ENCODE measurements at places on chromosomes 16 and 17.

DNA sequence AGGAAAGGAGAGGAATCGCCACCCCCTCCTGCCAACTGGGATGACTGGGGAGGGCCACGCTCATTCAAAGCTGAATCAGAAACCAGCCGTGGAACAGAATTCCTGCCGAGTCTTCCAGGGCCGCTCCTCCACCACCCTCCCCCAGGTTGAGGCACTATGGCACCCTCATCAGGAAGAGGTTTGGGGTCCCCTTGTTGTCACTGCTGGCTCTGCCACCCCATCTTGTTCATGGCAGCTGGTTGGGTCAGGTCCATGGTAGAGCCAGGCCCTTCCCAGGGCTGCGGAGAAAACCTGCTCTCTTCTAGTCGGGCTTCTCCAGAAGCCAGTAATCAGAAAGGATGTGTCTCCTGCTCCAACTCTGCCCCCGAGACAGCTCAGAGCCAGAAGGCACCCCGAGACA, 41.8 kb downstream of the KCNJ12 start:
- no peak for DNase-seq

DNA sequence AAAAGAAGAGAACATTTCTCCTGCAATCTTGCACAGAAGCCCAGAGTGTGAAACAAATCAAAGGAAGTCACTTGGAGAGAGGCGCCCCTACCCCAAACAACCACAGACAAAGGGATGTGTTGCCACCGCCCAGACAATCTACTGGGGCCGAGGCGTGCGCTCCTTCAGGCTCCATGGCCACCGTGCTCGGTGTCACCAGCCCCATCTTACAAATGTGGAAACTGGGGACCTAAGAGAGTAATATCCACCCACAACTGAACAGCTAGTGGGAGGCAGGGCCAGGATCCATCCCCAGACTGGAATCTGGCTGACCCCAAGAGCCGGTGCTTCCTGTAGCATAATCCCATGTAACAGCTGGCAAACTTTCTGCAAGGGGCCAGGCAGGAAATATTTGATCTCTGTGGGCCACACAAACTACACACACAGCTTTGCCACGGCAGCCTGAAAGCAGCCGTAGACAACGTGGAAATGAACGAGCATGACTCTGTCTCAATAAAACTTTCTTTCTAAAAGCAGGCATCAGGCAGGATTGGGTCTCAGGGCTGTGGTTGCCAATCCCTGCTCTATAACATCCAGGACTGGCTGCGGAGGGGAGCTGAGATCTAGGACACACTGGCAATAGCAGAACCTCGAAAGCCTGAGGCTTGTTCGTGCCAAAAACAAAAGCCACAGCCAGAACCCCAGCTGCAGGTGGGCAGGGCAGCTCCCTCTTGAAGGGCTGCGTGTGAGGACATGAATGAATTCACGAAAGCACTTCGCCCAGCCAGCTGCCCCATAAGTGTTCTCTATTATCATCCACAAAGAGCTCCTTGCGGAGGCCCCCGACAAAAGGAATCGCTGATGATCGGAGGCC, 26.6 kb upstream of the GINS2 start:
- DNase-seq = no peak

DNA sequence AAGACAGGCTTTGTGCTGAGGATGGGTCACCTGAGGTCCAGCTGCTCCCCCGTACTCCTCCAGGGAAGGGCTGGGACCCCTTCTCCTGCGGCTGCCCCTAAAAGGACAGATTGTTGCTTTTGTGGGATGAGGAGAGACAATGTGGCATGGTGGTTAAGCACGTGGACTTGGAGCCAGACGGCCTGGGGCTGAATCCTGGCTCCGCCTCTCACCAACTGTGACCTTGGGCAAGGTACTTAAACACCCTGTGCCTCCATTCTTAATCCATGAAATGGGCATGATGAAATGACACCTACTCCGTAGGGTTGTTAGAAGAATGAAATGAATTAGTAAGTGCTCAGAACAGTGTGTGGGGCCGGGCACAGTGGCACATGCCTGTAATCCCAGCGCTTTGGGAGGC, 39.6 kb upstream of the PLCG2 start:
- DNase-seq = no peak

DNA sequence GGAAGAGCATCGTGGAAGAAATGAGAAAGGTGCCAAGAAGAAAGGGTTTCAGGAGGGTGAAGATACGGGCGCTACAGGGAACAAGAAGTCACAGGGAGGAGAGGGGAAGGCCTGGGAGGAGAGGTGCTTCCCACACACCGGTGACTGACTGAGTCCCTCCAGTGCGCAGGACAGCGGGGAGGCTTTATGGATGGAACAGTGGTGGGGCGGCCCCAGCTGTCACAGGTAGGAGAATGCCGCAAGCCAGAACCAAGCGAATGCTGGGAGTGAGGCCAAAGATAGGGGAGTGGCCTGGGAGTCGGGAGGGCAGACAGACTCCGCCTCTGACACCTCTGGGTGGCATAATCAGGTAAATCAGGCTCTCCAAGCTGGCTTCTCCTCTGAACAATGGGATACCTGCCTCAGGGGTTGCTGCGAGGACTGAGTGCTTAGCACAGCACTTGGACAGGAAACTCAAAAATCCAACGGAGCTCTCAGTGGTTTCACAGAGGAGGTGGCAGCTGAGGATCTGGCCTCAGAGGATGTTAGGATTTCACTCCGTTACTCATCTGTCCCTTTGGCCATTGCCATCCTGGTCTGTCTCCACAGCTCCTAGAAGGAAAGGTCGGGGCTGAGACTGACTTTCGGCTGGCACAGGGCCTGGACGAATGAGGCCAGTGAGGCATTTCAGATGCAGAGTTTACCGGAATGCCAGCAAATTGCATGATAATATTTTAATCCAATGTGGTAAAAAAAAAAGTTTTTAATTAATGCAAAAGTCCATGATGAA, 717 bp upstream of the CNP start:
- DNase-seq = peak; percentile 77

- DNase-seq = peak; percentile 89
Observed at GRCh38 chr16:4414187-4414917, 2.0 kb downstream of the CORO7 start.

GRCh38 chr16:85812031-85812807, 12.7 kb downstream of the COX4I1 start:
- no peak for DNase-seq

GRCh38 chr16:4325253-4325758, 9.4 kb downstream of the GLIS2 start:
- no peak for DNase-seq

GRCh38 chr16:589658-590187, at the start of gene RAB40C:
Gene RAB40C (plus strand): TSS chr16:590066. CDS start chr16:590292, 226 bp downstream.
- peak; percentile 99 for DNase-seq

DNA sequence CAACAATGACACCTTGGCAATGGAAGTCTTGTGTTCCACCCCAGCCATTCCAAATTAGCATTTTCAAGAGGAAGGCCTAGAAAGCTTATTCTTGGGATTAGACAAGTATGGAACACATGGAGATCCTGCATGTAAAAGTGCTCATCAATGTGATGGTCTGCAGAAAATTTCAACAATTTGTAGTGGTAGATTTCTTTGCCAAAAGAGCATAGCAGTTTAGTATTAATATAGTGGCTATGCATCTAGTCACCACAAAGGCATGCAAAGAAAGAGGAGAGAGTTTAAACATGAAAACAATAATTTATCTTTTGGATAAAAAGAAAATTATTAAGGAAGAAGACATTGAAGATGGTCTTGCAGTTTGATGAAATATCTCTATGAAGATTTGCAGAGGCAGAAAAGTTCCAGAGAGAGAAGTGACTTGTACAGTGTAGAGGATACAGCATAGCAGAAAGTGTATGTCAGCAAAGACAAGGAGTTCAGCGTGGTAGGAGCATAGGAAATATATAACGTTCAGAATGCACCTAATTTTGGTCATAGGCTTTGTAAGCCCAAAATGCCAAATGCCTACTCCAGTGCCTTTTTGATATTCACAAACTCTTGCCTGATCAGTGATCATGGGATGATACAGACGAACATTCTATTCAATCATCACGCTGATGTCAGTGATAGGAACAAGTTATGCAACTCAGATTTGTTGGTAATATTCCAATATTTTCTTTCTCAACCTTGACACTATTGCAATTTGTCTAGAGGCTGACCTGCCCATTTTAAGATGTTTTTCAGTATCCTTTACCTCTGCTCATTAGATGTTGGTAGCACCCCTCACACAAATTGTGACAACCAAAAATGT, 727.9 kb upstream of the SOX9 start:
- no peak for DNase-seq

DNA sequence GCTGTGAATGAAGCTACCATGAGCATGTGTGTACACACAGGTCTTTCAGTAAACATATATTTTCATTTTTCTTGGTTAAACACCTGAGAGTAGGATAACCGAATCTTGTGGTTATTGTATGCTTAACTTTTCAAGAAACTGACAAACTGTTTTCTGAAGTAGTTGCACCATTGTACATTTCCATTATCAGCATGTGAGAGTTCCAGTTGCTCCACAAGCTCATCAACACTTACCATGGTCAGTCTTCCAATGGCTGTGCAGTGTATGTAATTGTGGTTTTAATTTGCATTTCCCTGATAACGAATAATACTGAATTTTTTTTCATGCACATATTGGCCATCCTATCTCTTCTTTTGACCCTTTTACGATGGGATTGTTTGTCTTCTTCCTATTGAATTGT, 31.3 kb upstream of the C1QL1 start:
- no peak for DNase-seq

GRCh38 chr17:79162012-79162963, 87.7 kb downstream of the ENGASE start:
- DNase-seq = no peak

DNA sequence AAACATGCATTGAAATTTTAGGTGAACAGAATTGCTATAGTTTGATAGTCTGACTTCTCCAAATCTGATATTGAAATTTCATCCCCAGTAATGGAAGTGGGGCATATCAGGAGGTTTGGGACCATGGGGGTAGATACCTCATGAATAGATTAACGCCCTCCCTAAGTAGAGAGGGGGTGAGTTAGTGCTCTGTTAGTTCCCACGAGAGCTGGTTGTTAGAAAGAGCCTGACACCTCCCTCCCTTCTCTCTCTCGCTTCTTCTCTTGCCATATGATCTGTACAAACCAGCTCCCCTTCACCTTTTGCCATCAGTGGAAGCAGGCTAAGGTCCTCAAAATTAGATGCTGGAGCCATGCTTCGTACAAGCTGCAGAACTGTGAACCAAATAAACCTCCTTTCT, 78.8 kb downstream of the BRIP1 start:
- no peak for DNase-seq

DNA sequence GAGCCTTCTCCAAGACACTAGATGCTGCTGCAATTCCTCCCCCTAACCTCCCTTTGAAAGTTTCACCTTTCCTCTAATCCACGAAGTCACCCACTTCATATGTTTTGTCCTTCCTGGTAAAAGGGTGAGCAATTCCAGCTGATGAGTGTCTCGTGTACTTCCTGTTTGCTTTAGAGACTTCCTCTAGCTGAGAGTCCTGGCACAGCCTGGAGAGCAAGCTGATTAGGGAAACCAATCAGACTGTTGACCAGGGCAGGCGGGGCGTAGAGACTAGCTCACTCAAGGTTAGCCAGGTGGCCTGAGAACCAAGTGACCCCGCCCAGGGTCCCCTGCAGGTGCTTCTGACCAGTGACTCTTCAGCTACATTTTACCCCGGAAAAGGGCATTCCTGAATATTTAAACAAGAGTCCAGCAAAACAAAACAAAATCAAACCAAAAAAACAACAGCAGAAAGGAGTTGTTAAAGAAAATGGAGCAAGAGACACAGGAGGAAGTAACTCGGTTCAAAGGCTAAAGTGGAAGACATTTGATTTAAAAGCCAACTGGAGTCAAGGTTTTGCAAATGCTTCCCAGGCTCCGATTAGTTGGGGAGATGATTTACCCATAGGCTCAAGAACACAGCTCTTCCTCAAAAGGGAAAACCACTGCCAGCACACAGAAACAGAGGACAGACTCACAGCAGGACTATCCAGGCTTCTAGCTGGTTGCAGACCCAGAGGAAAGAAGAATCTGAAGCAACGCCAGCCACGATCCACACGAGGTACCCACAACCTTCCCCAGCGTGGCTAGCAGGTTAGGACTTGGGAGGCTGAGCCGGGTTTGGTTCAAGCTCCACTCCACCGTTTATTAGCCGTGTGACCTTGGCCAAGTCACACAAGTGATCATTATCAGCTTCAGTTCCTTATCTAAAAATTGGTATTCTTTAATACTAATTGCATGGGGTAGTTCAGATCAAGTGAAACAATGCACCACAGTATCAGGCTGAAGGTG, 13.4 kb downstream of the HSPB9 start:
- no peak for DNase-seq

- DNase-seq = no peak
Observed at GRCh38 chr16:53069772-53070171, 15.0 kb downstream of the CHD9 start.

- no peak for DNase-seq
Observed at GRCh38 chr17:65456368-65457151, 104.9 kb downstream of the AXIN2 start.

- DNase-seq = no peak
Observed at GRCh38 chr16:70160388-70160787, 13.2 kb upstream of the CLEC18C start.

DNA sequence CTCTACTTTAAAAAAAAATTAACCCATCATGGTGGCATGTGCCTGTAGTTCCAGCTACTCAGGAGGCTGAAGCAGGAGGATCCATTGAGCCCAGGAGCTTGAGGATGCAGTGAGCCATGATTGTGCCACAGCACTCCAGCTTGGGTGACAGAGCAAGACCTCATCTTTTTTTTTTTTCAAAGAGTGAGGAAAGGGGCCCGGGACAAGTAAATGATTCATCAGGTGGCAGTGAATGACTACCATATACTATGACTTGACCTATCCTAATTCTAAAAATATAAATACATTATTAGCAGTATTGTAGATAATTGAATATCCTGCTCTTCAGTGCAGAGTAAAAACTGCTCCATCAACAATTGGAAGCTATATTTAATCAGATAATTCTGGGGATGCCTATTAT, 55.3 kb downstream of the CLUH start:
- no peak for DNase-seq

GRCh38 chr17:44384823-44385286, 4.6 kb downstream of the ITGA2B start:
- DNase-seq = no peak

DNA sequence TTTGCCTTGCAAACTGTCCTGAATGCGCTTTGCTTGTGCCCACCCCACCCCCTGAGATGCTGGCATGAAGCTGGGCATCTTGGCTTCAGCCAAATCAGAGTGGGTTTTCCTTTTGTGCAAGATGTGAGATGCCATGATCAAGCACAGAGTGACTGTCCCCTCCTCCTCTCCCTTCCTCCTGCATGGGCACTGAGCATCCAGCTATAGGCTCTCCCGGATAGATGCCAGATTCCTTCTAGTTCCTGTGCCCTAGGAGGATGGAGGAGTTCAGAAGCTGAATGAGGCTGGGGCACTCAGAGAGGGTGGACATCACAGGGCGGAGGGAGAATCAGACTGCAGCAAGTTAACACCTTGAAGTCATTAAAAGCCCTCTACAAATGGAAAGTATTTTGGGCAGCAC, 384.1 kb upstream of the CCL2 start:
- no peak for DNase-seq

DNA sequence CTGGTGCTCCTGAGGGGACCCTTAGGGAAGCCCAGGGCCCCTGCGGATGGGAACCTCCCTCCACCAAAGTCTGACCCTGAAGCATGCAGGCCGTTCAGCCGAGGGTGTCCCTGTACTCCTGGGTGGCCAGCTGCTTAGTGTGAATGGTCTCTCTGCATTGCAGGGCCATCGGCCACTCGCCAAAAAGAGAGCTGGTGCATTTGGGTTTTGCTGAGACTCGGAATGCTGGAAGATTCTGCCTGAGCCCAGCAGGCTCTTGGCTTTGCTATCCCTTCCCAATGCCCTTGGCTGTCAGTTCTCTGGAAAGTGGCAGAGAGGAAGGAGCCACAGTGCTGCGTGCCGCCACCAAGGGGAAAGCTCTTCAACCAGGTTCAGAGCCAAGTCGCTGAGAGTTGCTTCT, 2.8 kb downstream of the MEOX1 start:
- no peak for DNase-seq
